Glutamatergic neuron (in vitro differentiated cells): ENCODE measurements at places on chromosomes 12 and 14.
A peak's percentile ranks its signal among the peaks of the same experiment; 100 is the strongest.

- DNase-seq: no peak
Observed at GRCh38 chr12:21434699-21435098, 2.8 kb upstream of the PYROXD1 start.

GRCh38 chr14:30790827-30791226 lies 83.5 kb upstream of the COCH start:
- no peak for DNase-seq

DNA sequence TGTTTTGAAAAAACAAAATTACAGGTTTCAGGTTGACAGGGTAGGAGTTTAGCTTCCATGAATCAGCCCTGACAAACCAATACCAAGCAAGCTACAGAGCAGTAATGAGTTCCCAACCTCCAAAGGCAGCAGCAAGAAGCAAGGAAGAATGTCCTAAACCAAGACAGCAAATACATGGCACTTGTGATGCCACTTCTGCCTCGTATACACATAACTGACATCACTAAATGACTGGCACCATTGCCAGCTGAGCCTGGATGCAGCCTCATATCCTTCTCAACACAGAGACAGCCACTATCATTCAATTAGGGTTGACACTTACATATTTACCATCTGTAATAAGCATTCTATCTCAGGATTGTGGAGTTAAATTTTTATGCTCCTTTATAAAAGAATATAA lies 35.0 kb upstream of the MDM1 start:
- DNase-seq: no peak

DNA sequence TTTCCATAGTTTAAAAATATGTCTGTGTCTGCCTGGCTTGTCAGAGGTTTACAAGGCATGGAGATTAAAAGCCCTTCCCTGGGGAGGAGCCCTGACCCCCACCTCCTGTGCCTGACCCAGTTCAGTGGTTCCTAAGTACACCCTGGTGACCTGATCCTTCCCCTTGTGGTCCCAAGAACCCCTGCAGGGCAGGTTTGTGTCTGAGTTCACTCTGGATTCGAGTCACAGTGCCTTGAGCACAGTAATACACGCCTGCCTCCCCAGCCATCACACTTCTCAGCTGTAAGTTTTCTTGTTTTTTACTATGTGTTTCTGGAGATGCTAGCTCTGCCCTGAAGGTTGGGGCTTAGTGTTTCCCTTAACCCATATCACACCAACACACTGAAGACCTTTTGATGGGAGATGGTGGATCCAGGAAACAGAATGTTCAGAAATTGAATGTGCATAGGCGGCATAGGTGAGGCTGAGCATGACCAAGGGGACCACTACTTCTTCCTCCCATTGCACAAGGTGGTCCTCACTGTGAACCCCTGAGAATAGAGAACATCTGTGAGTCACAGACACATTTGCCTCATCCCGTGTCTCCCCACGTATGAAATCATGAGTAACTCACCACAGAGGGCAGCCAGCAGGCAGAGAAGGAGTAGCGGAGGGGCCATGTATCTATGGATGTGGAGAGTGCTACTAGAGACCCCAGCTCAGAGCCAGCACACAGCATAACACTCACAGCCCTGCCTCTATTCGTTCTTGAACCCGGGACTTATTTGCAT lies 962.9 kb downstream of the TMEM121 start:
- DNase-seq: no peak

DNA sequence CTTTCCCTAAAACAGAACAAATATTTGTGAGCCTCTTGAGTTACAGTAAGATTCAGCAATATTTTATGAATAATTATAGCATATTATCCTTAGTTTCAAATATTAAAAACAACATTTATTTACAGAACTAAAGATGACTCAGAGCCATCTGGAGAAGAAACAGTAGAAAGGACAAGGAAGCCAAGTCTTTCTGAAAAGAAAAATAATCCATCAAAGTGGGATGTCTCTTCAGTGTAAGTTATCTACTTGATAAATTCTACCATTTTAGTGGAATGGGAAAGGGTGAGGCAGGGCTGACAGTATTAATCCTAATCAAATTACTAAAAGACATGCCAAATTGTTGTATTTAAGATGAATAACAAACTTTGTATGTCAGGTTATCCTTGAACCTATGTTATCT lies 88.1 kb downstream of the DNAI7 start:
- DNase-seq: no peak

GRCh38 chr12:22335794-22336166 lies 1.3 kb upstream of the ST8SIA1 start:
- peak; percentile 43 for DNase-seq

- no peak for DNase-seq
Observed at GRCh38 chr14:79383475-79383874, 827.8 kb downstream of the DIO2 start.

GRCh38 chr14:54344445-54344844 lies 52.4 kb upstream of the CDKN3 start:
- DNase-seq: no peak
